ENCODE measurements at places on chromosomes 2 and 18. TPM values are rescaled to one million over a fixed set of nuclear protein-coding genes. Genes with fewer than 3 reads are reported as not detected.

- no peak for DNase-seq
These were observed 31.0 kb upstream of the RBBP8 start for GRCh38 chr18:22902093-22902492.

SPATS2L gene
- 42.9 TPM for total RNA-seq

DNA sequence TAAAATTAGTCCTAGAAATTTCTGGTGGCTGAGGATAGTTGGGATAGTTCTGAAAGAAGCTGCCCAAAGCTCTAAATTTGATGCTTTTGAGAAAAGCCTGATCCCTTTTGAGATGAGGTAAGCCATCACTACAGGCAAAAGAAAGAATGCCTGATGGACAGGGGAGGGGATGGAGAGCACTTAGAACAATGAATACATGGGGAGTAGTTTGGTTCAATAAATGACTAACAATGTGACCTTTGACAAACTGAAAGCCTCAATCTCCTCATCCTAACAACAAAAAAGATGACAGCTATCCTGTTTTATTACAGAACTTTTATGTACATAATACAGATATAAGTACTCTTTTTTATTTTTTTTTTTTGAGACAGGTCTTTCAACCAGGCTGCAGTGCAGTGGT is 42.7 kb downstream of the GFPT1 start:
- no peak for DNase-seq

- DNase-seq: peak; percentile 86
These were observed 1.2 kb downstream of the CFLAR start for GRCh38 chr2:201116959-201117734.

SNTG2 gene
- total RNA-seq: 0.14 TPM

GRCh38 chr18:80109676-80110078 is 615 bp downstream of the ADNP2 start:
- DNase-seq: peak; percentile 86

KLHL30 gene
- total RNA-seq: not detected

GMCL1 gene
- total RNA-seq: 28.0 TPM

DNA sequence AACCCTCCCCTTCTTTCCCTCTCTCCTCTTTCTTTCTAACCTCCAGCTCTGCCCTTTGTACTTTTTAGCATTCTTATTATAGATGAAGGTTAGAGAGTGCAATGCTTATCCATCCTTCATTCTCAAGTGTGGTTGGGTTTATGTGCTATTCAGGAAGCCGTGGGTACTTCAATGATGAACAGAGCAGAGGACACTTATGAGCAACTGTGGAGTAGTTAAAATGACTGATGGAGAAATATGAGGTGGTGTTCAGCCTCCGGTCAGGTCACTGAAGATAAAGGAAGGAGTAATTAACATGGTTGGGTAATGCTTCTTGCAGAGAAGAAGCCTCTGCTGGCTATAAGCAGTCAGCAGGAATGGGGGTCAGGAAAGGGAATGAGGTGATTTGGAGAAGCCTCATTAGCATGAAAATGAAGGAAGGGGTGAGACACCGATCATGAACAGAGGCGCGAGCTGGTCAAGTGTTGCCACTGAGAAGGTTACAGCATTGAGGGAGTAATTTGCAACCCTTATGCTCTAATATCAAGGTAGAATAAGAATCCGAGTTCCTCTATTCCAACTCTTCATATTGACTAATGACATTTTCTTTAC is 174.7 kb downstream of the LPIN1 start:
- DNase-seq: no peak

DNA sequence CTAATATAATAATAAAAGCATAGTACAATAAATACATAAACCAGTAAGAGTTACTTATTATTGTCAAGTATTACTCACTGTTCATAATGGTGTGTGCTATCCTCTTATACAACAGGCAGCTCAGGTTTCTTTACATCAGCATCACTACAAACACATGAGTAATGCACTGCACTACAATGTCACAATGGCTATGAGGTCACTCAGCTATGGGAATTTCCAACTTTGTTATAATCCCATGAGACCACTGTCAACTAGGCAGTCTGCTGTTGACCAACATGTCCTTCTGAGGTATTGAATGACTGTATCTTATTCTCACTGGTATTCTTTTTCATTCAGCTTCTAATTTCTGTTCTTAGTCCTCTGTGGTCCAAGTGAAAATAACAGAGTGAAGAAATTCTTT is 250.4 kb upstream of the DSEL start:
- DNase-seq: no peak

GRCh38 chr2:167651406-167652151 is 595.8 kb downstream of the STK39 start:
- no peak for DNase-seq

- no peak for DNase-seq
These were observed 404.6 kb upstream of the KCNJ3 start for GRCh38 chr2:154293864-154294263.

- DNase-seq: no peak
These were observed 74.6 kb downstream of the PID1 start for GRCh38 chr2:229196448-229196847.

- no peak for DNase-seq
These were observed 50.5 kb upstream of the GRB14 start for GRCh38 chr2:164671664-164672396.

DNA sequence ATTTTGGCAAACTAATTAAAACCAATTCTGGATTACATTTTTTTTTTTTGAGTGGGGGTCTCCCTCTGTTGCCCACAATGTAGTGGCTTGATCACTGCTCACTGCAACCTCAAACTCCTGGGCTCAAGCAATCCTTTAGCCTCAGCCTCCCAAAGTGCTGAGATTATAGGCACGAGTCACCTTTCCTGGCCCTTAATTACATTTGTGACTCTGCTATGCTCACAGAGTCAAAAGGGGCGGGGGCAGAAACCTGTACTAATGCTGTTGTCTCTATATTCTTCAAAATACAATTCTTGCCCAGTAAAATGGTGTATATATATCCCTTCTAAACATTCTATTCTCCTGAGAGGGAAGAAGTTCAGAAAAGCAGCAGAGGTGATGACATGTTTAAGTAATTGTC is 23.2 kb downstream of the PRKD3 start:
- no peak for DNase-seq

DNA sequence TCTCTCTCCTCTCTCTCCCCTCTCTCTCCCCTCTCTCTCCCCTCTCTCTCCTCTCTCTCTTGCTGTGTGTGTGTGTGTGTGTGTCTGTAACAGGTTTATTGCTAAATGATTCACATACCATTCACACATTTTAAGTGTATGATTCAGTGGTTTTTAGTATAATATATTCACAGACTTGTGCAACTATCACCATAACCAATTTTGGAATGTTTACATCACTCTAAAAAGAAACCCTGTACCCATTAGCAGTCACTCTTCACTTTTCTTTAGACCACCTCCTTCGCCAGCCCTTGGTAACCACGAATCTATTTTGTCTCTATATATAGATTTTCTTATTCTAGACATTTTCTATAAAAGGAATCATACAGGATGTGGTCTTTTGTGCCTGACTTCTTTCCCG is 11.4 kb downstream of the THNSL2 start:
- no peak for DNase-seq

- DNase-seq: no peak
These were observed 20.0 kb downstream of the WDFY1 start for GRCh38 chr2:223925106-223925505.

TEKT4 gene
- 0.49 TPM for total RNA-seq

DNA sequence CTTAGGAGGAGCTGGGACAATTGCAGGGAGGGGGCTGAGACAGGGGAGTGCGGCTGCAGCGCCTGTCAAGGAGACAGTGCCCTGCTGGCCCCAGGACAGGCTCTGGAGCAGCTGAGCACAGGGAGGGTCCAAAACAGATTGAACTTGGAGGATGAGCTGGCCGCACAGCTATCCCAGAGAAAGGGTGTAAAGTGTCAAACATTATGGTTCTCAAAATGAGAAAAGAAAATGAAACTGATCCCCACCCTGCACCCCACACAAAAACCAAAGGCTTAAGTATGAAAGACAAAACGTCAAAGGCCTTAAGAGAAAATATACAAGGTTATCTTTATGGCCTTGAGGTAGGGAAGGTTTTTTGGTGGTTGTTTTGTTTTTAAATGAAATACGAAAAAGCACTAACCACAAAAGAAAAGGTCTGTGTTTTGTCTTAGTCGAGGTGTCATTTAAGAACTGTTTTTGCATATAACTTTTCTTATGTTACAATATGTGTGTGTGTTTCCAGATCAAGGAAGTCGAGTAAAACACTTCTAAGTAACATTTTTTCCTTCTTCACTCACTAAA is 111.8 kb downstream of the HDAC4 start:
- peak; percentile 88 for DNase-seq

- DNase-seq: no peak
These were observed 108.4 kb upstream of the MGAT5 start for GRCh38 chr2:134145519-134145918.

DNA sequence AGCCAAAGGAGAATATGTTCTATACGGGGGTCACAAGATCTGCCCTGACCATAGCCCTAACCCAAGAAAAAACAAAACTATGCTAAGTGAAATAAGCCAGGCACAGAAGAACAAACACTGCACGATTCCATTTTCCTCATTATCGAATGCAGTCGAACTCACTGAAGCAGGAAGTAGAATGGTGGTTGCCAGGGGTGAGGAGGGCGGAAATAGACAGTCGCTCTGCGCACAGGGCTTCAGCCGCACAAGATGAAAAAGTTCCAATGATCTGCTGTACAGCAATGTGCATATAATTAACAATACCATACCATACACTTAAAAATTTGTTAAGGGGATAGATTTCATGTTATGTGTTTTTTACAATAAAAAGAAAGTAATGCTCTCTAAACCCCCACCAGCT is 257.7 kb downstream of the TXNL1 start:
- DNase-seq: no peak

- DNase-seq: no peak
These were observed 1809.5 kb upstream of the CELF4 start for GRCh38 chr18:39375066-39375465.

GRCh38 chr18:59960272-59960671 is 60.5 kb downstream of the PMAIP1 start:
- no peak for DNase-seq

PLA2R1 gene
- not detected for total RNA-seq

ADRA2B gene
- total RNA-seq: 0.21 TPM

GRCh38 chr18:79508565-79509535 is 113.1 kb downstream of the NFATC1 start:
- DNase-seq: no peak

ASPRV1 gene
- 1.4 TPM for total RNA-seq

DNA sequence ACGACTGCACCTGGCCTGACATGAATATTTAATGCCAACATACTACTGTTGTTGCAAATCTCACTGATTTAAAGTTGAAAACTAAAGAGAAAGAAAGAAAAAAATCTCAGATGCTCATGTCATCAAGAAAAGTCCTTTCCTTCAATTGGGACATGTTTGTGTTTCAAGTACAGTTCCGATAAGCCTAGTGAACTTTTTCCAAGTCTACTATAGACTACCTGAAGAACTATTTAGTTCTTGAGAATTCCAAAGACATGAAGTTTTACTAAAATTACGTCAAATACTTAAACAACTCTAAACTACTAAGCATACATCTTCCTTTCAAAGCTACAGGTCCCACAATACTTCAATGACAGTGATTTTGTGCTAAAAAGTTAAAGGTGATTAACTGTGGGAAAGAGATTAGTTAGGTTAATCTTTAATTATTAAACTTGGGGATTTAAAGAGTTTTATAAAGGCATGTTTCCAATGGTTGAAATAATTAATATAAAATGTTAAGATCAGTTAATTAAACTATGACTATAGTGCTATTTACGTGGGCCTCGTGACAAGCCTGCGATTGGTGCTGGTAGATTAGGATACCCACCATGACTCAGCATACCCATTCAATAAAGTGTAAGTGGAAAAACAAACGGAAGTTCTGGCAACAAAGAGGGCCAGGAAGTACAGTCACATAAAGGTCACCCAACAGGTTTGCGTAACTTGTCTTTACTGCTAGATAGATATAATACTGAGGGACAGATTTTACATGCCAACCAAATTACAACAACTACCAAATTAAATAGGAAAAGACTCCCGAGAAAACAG is 55.5 kb downstream of the SEPTIN10 start:
- DNase-seq: no peak

DNA sequence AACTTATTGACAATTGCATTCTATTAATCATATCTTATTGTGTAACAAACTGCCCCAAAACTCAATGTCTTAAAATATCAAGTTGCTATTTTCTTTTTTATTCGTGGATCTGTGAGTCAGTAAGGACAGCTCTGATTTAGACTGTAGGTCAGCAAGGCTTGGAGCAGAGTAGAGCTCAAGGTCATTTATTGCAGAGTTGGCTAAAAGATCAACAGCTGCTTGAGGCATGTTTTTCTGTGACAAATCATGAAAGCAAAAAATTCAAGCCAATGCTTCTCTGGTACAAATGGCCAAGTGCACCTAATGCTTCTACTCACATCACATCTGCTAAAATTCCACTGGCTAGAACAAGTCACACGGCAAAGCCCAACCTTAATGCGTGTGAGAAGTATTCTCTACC is 497.7 kb upstream of the LRATD1 start:
- DNase-seq: no peak

- DNase-seq: no peak
These were observed 334.4 kb downstream of the AGPS start for GRCh38 chr2:177726931-177727348.

GRCh38 chr2:48483916-48484315 is 46.0 kb upstream of the STON1 start:
- peak; percentile 34 for DNase-seq

- no peak for DNase-seq
These were observed 41.1 kb upstream of the RALBP1 start for GRCh38 chr18:9434122-9434701.

- DNase-seq: no peak
These were observed 92.0 kb downstream of the PMS1 start for GRCh38 chr2:189876271-189876670.

MTX2 gene
- 30.7 TPM for total RNA-seq

- no peak for DNase-seq
These were observed 445.8 kb upstream of the ACVR2A start for GRCh38 chr2:147398996-147399395.

PLGLB2 gene
- total RNA-seq: 1.8 TPM

CYP20A1 gene
- 21.6 TPM for total RNA-seq

DNA sequence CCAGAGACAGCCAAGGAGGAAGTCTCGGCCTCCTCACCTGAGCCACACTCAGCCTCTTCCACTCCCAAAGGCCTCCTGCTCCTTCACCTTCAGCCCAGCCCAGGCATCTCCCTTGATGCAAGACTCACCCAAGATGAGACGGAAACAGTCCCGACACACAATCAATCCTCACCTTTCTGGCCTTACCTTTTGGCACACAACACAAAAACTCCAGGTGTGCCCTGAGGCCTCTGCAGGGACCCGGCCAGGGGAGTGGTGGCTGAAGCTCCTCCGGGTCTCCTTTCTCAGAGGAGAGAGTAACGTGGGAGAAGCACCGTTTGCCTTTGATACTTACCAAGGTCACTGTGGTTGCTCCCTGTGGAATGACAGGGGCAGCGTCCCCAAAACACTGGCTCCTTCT is 23.8 kb upstream of the EFHD1 start:
- no peak for DNase-seq

- no peak for DNase-seq
These were observed 481 bp downstream of the DCDC2C start for GRCh38 chr2:3703757-3704355.

- no peak for DNase-seq
These were observed 22.2 kb downstream of the KCNG2 start for GRCh38 chr18:79819968-79820351.
